ENCODE measurements at places on chromosomes 16 and 17.

DNA sequence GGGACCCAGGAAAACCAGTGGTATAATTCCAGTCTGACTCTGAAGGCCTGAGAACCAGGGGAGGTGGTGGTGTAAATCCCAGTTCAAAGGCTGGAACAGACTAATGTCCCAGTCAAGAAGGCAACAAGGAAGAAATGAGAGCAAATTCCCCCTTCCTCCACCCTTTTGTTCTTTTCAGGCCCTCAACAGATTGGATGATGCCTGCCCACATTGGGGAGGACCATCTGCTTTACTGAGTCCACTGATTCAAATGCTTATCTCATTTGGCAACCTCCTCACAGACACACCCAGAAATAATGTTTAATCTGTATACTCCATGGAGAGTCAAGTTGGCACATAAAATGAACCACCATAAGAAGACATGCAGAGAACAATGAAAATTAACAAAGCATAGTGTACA, 61.9 kb upstream of the CRYM start:
- peak; percentile 21 for DNase-seq

GRCh38 chr16:72809446-72809845, 238.5 kb downstream of the ZFHX3 start:
- DNase-seq, result no peak

DNA sequence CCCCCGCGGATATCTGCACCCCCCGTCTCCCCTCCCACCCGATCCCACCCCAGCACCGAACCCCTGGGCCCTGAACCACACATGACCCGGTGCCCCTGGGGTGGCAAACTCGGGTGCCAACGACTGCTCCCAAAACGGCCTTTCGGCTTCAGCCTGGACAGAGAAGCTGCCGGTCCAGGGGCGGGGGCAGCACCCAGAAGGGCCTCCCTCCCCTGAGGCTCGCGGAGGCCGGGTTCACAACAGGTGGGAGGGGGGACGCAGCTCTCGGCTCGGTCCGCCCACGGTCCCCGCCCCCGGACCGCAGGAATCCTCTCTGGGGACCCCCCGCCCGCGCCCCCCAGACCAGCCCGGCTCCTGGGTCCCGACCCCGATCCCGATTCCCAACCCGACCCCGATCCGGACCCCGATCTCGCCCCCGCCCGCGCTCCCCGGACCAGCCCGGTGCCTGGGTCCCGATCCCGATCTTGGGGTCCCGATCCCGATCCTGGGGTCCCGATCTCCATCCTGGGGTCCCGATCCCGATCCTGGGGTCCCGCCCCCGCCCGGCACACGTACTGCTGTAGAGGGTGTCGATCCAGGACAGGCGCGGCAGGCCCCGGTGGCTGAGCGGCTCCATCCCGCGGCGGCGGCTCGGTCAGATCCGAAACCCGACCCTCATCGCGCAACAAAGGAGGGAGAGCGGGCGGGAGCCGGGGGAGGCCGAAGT, 516 bp downstream of the ABR start:
- no peak for DNase-seq

DNA sequence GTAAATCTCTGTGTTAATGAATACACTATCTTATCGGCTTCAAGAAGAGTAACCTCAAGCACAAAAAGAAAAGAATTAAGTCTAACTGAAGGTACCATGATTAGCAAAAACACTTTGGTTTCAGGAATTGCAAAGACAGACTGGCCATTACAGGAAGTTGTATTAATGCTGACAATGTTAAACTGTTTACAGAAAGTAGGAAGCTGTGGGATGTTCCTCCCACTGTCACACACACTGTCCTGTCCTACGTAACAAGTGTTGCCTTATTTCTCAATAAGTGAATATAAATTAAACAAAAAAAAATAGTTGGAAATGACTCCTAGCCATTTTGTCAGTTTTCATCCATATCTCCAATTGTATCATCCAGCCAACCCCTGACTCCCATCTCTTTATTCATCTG, 8.6 kb downstream of the GNA13 start:
- DNase-seq, result peak; percentile 19

- peak; percentile 71 for DNase-seq
These were observed 5.9 kb downstream of the MEOX1 start for GRCh38 chr17:43655693-43656255.

- no peak for DNase-seq
These were observed 46.1 kb downstream of the RAB11FIP3 start for GRCh38 chr16:471353-472198.

DNA sequence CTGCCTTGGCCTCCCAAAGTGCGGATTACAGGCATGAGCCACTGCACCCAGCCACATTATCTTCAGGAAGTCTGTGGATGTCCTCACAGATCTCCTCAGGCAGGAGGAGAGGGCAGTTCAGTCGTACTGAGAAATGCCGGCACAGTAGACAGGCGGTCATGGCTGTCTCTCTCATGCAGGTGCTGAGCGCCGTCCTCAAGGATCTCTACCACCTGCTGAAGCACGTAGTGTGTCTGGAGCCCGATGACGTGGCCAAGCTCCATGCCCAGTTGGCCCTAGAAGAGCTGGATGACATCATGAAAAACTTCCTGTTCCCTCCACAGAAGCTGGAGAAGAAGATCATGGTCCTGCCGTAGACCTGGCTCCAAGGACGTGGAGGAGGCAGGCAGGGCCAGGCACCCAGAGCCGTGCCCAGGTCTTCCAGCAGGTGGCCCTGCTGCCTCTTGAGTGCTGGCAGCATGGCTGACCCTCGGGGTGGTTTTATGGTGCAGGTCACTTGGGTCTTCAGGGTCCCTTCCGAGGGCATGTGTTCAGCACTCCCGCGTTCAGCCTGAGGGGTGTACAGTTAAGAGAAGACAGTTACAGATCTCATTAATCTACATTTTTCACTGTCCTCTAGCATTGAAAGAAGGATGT, 22.0 kb upstream of the HAS3 start:
- DNase-seq, result no peak

DNA sequence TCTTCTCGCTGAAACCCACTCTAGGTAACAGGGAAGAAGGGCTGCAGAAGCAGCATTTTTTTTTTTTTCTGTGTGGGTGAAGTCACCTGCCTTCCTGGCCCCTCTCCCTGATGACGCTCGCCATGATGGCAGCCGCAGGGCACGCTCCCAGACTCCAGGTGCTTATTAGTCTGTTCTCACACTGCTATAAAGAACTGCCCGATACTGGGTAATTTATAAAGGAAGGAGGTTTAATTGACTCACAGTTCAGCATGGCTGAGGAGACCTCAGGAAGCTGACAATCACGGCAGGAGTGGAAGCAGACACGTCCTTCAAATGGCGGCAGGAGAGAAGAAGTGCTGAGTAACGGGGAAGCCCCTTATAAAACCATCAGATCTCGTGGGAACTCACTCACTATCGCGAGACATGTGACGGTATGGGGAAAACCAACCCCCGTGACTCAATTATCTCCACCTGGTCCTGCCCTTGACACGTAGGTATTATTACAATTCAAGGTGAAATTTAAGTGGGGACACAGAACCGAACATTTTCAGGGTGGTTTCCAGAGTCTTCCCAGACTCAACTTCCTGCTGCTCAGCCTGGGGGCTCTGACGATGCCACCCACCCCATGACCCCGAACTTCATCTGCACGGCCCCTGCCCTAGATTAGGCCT, 34.9 kb upstream of the NLRP1 start:
- DNase-seq, result peak; percentile 95

GRCh38 chr16:10834130-10834529, 15.5 kb upstream of the TVP23A start:
- DNase-seq, result no peak

GRCh38 chr16:29730649-29731048, 15.1 kb downstream of the C16orf54 start:
- DNase-seq, result no peak

DNA sequence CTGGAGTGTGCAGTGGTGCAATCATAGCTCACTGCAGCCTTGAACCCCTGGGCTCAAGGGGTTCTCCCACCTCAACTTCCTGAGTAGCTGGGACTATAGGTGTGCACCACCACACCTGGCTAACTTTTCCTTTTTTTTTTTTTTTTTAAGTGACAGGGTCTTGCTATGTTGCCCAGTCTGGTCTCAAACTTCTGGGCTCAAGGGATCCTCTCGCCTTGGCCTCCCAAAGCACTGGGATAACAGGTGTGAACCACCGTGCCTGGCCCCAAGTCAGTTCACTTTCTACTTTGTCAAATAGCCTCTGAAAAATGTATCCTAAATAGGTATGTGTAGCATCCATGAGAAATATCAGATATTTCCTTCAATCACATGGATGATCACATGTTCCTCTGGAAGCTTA, 9.9 kb upstream of the NFAT5 start:
- no peak for DNase-seq

DNA sequence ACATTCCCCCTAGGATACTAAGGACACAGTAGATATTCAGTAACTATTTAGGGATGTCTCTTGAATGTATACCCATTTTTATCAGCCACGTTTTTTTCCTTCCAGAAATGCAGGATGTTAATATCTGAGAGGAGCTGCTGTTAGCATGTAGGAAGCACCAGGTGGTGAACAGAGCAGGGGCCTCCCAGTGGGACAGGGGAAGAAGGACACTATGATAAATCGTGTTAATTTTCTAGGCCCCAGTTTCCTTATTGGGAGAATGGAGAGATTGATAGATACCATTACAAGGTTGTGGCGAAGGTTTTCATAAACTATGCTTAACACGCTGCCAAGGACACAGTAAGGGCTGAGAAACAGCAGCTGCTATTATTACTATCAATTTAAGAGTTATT, 45.4 kb downstream of the PRSS54 start:
- no peak for DNase-seq

Data from OCI-M1 (cell line).